Fibroblast of upper back skin (primary cell): ENCODE measurements at places on chromosomes 11 and 22.

DNA sequence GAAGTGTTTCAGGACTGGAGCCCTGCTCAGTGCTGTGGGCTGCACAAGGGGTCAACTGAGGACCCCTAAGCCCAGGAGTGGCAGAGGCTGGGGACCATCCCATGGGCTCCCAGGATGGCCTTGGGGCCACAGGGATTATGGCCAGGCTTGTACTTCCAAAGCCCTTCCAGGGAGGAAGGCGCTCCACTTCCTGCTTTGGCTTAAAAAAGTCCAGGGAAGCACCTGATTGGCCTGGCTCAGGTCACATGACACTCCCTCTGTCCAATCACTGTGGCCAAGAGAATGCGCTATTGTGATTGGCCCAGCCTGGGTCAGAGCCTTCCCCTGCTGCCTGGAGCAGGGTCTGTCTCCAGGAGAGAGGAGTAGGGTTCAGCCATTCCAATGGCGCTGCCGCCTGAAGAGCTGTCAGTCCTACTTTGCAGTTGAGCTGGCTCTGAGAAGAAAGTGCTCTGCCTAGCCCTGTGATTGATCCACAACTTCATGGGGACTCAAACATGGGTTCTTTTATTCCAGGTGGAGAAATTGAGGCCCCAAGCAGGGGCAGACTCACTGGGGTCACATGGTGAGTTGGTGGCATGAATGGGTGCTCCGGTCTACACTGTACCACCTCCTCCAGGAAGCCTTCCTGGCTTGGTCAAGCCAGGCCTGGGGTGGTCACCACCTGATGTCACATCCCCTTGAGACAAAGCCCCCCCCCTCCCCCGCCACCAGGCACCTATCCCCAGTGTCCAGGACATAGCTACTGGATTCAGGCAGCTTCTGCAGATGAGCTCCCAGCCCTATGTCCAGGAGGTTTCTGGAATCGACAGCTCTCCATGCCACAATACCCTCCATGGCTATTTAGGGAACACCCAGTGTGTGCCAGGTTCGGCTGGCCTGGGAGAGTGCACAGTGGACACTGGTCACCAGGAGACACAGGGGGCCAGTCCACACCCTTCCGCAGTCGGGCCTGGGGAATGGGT, 48.2 kb downstream of the RTN4R start:
- no peak for DNase-seq

GRCh38 chr11:12604557-12605153, 69.6 kb upstream of the TEAD1 start:
- peak; percentile 63 for DNase-seq

- DNase-seq, result no peak
These were observed 624.5 kb downstream of the TBC1D22A start for GRCh38 chr22:47386812-47387510.

GRCh38 chr11:5611627-5612026, 13.2 kb upstream of the TRIM34 start:
- no peak for DNase-seq

- DNase-seq, result no peak
These were observed 609.9 kb downstream of the CNTN5 start for GRCh38 chr11:99630629-99631028.

GRCh38 chr11:85767246-85767945, 43.5 kb downstream of the SYTL2 start:
- DNase-seq, result no peak

- no peak for DNase-seq
These were observed 1.4 kb downstream of the CDC42BPG start for GRCh38 chr11:64842851-64843685.

DNA sequence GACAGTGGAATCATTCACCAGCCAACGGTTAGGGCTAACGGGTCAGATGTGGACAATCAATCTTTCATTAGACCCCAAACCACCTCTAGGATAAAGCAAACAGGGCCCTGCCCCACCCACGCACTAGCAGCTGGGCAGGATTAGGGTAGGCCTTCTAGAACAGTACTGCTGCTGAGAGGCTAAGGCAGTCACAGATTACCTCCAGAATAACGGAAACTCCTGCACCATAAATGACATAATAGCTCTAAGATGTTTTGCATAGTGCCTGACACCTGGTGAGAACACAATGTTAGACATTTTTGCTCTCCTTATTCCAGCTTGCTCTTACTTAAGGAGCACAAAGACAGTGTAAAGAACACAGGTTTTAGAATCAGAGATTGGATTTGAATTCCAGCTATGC, 1.8 kb downstream of the SYTL2 start:
- DNase-seq, result no peak

GRCh38 chr11:76699451-76700091, 29.0 kb upstream of the LRRC32 start:
- peak; percentile 25 for DNase-seq

DNA sequence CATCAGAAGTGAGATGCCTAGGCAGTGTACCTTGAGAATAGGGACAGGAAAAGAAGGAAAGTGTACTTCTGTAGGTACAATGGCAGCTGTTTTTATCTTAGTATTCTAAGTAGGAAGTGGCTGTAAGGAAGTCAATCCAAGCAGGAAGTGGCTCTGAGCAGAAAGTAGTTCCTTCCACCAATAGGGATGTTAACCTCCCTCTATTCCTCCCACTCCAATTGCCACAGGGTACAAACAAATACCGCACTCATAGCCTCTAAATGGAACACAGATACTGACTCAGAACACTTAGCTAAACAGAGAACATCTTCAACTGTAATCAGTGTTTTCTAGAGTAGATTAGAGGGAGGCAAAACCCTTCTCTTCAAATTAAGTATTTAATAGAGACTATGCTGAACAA, 10.6 kb downstream of the LRRC55 start:
- DNase-seq, result no peak

DNA sequence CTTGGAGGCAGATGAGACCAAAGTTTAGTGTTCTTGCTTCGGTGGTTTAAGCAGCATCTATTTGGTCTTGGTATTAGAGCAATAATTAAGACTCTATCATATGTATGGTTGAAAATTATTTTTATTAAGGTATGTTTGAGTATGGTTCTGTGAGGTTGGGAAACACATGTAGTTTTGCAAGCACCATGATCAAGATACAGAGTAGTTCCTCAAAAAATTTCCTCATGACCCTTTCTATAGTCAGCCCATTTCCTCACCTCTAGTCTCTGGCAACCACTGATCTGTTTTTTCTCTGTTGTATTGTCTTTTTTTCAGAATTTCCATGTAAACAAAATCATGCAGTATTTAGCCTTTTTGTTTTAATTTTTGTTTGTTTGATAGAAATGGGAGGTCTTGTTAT, 18.4 kb downstream of the MTMR3 start:
- no peak for DNase-seq

DNA sequence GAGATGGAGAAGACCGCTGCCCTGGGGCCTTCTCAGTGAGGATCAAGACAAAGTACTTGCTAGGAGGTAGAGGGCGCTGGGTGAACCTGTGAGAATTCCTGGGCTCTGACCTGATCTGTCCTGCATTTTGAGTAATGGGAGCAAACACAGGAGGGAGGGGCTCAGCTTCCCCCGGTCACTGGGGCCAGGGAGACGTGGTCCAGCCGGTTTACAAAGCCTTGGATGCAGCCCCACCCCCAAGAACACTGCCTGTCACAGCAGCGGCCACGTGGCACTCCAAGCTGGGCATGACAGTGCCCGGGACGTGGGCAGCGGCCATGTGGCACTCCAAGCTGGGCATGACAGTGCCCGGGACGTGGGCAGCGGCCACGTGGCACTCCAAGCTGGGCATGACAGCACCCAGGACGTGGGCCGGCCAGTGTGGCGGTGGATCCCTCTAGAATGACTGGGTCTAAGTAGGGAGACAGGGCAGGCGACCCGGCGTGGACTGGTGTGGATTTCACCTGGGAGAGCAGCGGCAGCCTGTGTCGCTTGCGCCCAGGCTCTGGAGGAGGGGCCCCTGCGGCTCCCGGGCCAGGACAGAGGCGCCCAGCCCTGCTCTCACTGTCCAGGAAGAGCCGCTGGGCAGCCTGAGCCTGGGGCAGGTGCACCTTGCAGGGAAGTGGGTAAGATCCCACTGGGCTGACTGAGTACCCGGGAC, 2.5 kb upstream of the TTLL8 start:
- no peak for DNase-seq

DNA sequence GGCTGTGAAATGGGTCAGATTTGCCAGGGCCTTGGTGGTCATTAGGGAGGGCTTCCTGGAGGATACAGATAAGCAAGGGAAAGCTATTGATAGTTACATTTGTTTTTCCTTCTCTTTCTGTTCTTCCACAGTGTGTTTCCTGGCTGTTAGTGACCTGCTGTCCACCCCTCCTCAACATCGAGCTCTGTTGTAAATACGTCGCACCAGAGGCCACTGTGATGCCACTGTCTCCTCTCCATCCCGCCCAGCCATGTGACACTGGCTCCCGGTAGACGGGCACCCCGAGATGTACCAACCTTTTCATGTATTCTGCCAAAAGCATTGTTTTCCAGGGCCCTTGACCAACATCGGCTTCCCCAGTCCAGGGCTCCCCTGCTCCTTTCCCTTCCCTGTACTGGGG, 58.1 kb downstream of the P4HA3 start:
- DNase-seq, result no peak

DNA sequence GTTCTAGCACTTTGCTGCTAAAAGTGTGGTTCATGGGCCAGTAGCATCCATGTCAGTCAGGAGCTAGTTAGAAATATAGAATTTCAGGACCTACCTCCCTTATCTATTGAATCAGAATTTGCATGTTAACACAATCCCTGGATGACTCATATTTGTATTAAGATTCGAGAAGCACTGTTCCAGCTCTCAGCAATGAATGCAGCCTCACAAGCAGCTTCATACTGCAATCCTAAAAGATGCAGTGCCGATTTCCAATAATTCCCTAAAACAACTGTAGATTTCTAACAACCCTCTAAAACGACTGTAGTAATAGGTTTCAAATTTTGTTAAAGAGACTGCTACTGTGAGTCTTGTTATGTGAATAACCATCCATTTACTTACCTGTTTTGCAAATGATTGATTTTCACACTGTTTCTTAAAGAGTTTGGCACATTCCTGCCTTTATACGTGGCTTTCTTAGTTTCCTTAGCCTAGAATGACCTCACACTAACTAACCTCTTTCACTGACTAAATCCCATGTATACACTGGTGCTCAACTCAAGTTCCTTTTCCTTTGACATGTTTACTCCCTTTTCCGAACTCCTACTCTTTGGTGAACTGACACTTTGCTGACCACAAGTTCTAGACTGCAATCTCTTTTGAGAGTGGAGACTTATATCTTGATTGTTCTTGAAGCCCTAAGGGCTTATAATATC, 511.8 kb downstream of the METTL15 start:
- peak; percentile 64 for DNase-seq

GRCh38 chr11:134226806-134227325, 2.4 kb downstream of the VPS26B start:
- peak; percentile 34 for DNase-seq

DNA sequence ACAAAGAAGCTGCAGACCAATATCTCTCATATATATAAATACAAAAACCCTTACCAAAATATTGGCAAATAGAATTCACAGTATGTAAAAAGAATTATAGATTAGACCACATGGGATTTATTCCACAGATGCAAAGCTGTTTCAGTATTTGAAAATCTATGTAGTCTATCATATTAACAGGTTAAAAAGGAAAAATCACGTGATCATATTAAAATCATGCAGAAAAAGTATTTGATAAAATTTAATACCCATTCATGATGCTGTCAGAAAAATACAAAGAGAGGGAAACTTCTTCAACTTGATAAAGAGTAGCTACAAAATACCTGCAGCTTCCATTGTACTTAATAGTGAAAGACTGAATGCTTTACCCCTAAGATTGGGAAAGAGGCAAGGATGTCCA, 67.2 kb upstream of the CD44 start:
- no peak for DNase-seq

GRCh38 chr11:76617553-76618265, 52.8 kb downstream of the LRRC32 start:
- peak; percentile 95 for DNase-seq

DNA sequence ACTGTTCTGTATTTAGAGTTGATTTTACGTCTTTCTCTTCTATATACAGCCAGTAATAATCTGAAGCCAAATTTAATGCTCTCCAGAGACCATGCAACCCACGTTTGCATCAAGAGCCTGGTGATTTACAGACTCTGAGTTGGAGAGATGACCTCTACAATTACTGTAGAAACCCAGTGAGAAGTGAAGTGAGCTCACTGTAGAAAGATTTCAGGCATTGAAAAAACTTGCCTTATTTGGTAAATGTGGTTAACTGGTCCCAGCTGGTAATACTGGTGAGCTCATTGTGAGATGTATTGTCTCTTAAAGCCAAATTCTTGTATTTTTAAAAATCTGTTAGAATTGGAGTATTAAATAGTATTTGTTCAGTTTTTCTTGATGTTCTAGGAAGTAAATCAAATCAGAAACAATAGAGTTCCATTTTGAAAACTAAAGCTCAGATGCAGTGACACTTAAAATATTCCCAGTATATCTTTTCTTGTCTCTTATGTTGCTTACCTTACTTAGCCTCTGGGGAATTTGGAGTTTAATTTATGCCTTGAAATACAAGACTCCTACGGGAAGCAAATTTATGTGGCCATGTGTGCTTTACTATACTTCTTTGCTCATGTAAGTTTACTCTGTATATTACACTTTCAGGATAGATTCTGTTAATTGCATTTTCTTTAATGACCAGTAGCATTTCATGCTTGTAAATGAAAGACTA, 189.9 kb downstream of the ARHGAP42 start:
- DNase-seq, result peak; percentile 99
